Tongue (tissue), 3 donors: ENCODE measurements at places on chromosomes 2 and 18.
A peak's percentile ranks its signal among the peaks of the same experiment; 100 is the strongest.

GRCh38 chr2:66633631-66634030, 198.7 kb downstream of the MEIS1 start:
- DNase-seq: no peak

DNA sequence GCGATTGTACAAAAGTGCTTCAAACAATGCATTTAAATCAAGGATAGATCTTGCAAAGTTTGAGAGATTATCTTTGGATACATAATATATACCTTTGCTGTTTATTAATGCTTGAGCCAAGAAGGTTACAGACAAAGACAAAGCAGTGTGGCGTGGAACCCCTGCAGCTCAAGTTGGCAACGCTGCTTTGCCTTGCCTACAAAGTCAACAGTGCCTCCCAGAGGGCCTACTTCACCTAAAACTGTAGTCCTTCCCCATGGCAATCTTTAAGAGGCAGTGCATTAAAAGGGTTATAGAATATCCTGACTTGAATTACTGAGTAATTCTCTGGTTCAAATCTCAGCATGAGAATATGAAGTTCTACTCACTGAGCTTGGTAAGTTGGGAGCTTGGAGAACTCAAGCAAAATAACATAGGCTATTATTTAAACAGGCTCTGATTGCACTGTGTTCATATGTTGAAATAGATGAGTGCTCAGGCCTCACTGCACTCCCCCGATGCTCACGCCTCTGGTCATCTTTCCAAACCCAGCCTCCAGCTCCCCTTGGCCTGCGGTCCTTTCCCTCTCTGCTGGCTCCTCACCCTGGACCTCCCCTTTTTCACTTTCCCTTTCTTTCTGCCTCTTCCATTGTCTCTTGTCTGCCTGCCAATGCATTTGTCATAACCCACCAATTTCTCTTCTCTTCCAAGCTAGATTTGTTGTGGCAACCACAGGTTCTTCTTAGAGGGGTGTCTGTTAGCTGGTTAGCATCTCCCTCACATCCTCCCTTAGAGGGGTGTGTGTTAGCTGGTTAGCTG, 96.5 kb downstream of the MYT1L start:
- peak; percentile 30 for DNase-seq

- peak; percentile 91 for DNase-seq
Observed at GRCh38 chr2:234951664-234952269, at the start of gene SH3BP4. Gene SH3BP4, plus strand, starts transcription at chr2:234952017. Its CDS starts 82,986 bp downstream, at chr2:235035003.

DNA sequence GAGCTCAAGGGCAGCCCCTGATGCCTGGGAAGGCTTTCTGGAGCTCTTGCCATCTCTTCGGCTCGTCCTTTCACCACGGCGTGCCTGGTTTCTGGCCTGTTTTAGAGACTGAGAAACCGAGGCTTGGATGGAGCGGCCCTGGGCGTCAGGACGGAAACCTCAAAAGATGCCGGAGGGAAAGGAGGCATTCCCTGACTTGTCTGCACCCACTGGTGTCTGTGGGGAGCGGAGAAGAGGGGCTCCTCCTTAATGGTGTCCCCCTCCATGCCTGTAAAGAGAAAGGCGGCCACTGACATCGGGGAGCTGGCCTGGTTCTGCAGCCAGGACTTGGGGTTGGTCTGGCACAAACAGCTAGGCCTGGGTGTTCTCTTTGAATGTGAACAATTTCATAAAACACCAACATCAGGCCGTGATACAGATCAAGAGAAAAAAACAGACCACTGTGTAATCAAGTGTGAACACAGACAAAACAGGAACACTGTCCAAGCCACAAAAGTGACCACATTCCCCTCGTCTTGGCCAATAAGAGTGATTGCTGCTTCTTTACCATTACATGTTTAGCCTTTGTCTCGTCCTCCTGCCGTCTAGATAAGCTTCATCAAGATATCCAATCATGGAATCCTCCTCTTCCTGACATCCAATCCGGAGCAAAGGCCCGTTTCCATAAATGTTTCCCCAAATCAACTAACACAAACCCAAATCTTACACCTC, 633 bp upstream of the ILKAP start:
- DNase-seq: no peak

DNA sequence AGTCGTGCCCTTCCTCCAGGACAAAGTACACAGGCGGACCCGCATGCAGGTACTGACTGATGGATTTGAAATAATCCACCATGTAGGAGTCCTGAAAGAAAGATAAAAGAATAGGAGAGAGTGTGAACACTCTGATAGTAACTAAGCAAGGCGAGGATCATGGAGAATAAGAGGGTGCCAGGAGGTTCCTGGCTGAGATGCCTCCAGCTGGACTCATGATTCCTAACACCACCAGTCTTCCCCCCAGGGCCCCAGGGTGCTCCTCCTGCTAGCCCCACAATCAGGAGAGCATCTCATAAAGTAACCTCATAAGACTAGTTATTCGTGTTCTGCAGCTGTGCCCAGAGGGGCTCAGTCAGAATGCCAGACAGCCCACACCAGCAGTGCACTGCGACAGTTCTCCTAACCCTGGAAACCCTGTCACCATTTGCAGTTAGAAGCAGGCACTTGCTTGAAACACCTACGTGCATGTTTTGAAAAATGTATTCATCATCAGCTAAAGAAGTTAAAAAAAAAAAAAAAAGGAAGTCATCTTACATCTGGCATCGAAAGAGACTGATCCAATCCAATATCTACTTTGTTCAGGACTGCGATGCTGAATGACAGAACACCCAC, 36.7 kb downstream of the RMC1 start:
- DNase-seq: no peak

DNA sequence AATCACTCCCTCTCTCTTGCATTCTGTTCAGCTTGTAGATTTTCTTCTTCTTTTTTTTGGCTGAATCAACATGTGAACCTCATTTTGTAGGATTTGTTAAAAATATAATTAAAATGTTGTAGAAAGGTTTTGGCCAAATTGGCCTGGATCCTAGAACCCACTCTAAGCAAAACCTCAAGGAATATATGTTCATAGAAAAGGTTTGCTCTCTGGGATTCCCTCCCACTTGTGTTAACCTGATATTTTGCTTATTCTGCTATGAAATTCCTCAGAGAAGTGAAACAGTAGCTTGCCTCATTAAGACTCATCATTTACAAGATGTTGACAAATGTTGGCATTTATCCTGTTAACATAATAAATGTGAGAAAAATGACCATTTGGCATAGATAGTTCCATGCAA, 456.7 kb downstream of the TMEM182 start:
- DNase-seq: peak; percentile 12

GRCh38 chr2:100761365-100761764, 58.6 kb upstream of the NPAS2 start:
- no peak for DNase-seq

GRCh38 chr2:88892207-88892606, 200.7 kb downstream of the RPIA start:
- DNase-seq: no peak

- no peak for DNase-seq
Observed at GRCh38 chr2:211416373-211416772, 860.0 kb downstream of the CPS1 start.

DNA sequence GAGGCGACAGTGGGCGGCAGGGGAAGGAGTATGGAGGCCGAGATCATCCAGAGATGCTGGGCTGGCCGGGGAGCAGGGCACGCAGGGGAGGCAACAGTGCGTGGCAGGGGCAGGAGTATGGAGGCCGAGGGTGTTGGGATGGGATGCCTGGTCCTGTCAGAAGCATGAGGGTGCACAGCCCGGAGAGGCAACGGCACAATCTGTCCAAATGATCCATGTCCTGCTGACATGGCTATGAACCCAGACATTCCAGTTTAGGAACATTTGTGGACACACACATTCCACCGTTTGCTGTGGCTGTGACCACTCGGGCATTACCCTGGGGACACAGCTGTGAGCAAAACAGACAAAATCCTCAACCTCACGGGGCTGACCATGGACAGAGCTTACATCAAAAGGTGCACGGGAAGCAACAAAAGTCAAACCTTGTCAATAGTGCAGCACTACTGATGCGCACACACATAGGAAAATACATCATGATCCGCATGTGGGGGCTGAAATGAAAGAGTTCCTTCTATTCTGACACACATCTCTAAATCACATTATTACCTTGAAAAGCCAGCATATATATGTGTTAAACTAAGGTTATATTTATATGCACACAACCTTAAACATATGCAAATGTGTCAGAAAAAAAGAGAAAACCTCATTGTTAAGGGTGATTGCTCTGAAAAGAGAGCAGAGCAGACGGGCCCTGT, 144.0 kb upstream of the GPC1 start:
- DNase-seq: no peak

- DNase-seq: no peak
Observed at GRCh38 chr18:49933530-49934128, 120.3 kb upstream of the ACAA2 start.

DNA sequence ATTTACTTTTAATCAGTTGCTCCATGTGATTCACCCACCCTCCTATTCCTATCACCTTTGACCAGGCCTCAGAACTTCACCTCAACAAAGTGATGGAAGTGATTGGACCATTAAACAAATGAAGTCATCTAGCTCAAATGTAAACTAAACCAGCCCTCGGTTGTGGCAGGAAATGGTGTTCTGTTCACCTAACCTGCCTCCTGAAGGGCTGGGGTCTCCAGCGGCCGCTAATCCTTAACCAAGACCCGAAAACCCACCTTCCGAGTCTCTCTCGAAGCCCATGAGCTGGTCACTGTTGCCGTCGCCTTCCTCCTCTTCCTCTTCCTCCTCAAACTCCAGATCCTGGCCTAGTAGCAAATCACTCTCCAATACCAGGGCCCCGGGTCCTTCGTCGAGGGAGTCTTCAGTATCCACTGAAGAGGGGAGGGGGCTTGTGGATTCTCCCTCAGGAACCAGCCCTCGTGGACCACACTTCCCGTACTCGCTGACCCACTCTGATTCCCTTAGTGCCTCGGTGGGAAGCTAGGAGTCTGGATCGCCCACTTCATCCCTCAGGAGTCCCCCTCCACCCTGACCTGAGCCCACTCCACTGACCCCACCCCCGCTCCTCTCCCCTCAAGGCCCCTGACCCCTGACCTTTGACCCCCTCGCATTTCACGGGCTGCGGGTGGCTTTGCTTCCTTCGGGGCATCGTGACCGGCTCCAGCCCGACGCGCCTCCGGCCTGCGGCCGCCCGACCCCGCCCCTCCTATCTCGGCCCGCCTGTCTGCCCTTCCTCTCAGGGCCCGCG, 503 bp downstream of the ZNF513 start:
- DNase-seq: no peak

DNA sequence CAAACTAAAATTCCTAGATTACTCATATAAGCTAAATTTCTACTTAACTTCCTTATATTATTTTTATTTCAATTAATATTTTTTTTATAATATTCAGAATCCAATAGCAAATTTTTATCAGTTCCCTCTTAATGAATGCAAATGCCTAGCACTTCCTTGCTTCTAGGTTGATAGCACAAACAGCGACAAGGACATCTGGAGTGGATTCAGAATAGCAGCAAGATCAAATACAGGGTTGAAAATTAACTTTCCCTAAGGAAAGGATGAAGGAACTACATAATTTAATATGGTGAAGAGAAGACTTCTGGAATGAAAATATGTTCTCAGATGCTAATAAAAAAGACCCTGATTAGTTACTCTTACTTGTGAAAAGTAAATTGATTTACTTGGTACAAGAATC, 64.5 kb downstream of the PIGN start:
- DNase-seq: no peak

DNA sequence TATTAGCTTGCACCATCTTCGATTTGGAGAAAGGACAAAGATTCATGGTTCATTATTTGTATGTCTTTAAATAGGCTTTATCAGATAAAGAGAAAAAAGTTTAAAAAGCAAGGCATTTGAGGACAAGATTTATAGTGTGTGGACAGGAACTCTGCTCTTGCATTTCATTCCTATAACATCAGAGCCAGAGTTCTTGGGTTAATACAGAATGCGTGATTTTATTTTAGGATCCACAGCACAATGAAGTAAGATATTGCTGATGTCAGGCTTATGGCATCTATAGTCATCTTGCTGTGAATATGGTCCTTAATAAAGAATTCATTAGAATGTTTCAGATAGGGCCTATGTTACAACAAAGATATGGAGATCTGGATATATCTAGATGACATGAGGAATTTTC, 19.7 kb downstream of the RASGRP3 start:
- DNase-seq: no peak

GRCh38 chr2:160628811-160629210, 135.2 kb upstream of the RBMS1 start:
- DNase-seq: no peak

DNA sequence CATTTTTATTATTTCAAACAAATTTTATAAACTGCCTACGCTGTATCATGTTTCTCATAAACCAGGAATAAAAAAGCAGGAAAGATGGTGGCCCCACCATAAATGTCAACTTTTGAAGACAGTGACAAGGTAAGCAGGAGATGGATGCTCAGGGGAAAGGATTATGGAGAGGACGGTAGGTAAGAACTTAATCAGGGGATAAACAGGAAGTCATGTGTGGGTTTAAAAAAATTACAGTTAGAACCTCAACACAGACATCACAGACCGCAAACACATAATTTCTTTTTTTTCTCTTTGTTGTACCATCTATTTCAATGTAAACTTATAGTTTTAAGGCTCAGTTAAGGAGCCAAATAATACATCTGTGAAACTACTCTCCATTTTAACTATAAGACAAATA, 575.2 kb upstream of the SLC8A1 start:
- DNase-seq: no peak

- peak; percentile 53 for DNase-seq
Observed at GRCh38 chr2:117832905-117833613, 18.6 kb downstream of the DDX18 start.

GRCh38 chr2:232551250-232551638, 755 bp downstream of the EIF4E2 start:
- DNase-seq: no peak

GRCh38 chr2:39121523-39122063, 742 bp upstream of the SOS1 start:
- no peak for DNase-seq

GRCh38 chr2:164896634-164897355, 55.2 kb upstream of the COBLL1 start:
- DNase-seq: no peak

DNA sequence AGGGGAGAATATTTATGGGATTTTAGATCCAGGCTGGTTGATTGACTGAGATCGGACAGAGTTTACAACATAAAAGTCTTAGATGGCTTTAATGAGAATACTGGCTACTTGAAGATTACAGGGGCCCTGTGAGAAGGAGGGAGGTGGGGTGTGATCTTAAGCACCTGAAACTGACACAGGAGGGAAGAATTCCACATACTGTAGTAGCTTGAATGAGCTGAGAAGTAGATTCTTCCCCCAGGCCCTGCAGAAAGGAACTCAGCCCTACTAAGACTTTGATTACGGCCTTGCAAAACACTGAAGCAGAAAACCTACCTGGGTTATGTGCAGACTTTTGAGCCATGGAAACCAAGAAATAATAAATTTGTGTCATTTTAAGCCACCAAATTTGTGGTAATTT, 1062.9 kb upstream of the GYPC start:
- no peak for DNase-seq

GRCh38 chr2:232761301-232761907, 15.0 kb downstream of the KCNJ13 start:
- DNase-seq: peak; percentile 50
